Kidney (tissue), 22 donors: ENCODE measurements at places on chromosomes 12 and 14. TPM values are rescaled to one million over a fixed set of nuclear protein-coding genes. Genes with fewer than 3 reads are reported as not detected.

The PROX2 gene
- not detected for total RNA-seq

The BICD1 gene
- total RNA-seq = 36.7 TPM

The PARP2 gene
- 18.4 TPM for total RNA-seq

The LRRC10 gene
- total RNA-seq = not detected

The SLC6A15 gene
- 0.28 TPM for total RNA-seq

The PLEKHG7 gene
- total RNA-seq = 1.5 TPM

The VCPKMT gene
- 8.3 TPM for total RNA-seq

The FBRSL1 gene
- 44.7 TPM for total RNA-seq

The ARHGAP9 gene
- total RNA-seq = 18.1 TPM

The PGF gene
- total RNA-seq = 9.3 TPM

The RERGL gene
- 25.3 TPM for total RNA-seq

The TAS2R9 gene
- not detected for total RNA-seq

The MYH6 gene
- total RNA-seq = 0.03 TPM

The GTF2A1 gene
- 27.0 TPM for total RNA-seq

The DHRS2 gene
- total RNA-seq = 0.31 TPM

The MAP3K9 gene
- total RNA-seq = 8.3 TPM

The PPP2R5C gene
- total RNA-seq = 129 TPM

The EML1 gene
- 35.9 TPM for total RNA-seq

The C14orf180 gene
- 2.1 TPM for total RNA-seq

The TTC5 gene
- 22.3 TPM for total RNA-seq

The GPR84 gene
- total RNA-seq = 1.7 TPM

The GSG1 gene
- 0.19 TPM for total RNA-seq

The GLI1 gene
- 2.8 TPM for total RNA-seq

The LBHD2 gene
- not detected for total RNA-seq

The ARL1 gene
- total RNA-seq = 100 TPM

The HOXC13 gene
- not detected for total RNA-seq

The TMPRSS12 gene
- not detected for total RNA-seq

The DAD1 gene
- 205 TPM for total RNA-seq

The DYNC1H1 gene
- 390 TPM for total RNA-seq

The KRT1 gene
- not detected for total RNA-seq

The SLC16A7 gene
- total RNA-seq = 33.9 TPM

The TPH2 gene
- total RNA-seq = not detected

The RILPL1 gene
- 14.1 TPM for total RNA-seq

The TAS2R7 gene
- not detected for total RNA-seq

The CCDC38 gene
- total RNA-seq = 0.31 TPM

The TNS2 gene
- total RNA-seq = 179 TPM

The PRH2 gene
- not detected for total RNA-seq

The PLEK2 gene
- 10.8 TPM for total RNA-seq

The PLA2G1B gene
- not detected for total RNA-seq

The CARMIL3 gene
- 1.4 TPM for total RNA-seq

The PLEKHD1 gene
- 0.25 TPM for total RNA-seq

The ATG101 gene
- total RNA-seq = 32.1 TPM

The SYNE3 gene
- 18.5 TPM for total RNA-seq

The WSCD2 gene
- total RNA-seq = 1.6 TPM

The ANKS1B gene
- 5.8 TPM for total RNA-seq

The JDP2 gene
- 33.4 TPM for total RNA-seq

The TEX52 gene
- total RNA-seq = not detected

The TAPBPL gene
- total RNA-seq = 44.7 TPM

The IFI27L2 gene
- total RNA-seq = 28.2 TPM

The KRT74 gene
- not detected for total RNA-seq
